GM20000 (cell line): ENCODE measurements at places on chromosomes 5 and 9.
A peak's percentile ranks its signal among the peaks of the same experiment; 100 is the strongest.

DNA sequence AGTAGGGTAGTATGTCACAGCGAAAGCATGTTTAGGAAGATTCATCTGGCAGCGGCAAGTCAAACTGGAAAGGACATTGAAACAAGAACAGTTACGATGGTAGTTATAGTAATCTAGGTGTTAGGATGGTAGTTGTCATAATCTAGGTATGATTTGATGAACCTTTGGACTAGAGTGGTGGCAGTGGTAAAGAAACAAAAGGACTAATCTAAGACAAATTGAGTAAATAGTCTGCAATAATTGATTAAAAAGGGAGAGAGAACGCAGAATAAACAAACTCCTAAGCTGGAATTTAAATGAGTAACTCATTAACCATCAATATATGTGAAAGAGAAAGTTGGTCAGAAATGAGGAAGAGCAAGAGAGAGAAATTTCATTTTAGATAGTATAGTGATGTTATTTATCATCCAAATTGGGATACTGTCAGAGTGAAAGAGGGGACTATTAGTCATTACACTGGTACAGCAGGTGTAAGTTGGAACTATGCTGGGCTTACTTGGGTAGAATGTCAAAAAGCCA lies 56.8 kb downstream of the MTREX start:
- DNase-seq = peak; percentile 45

DNA sequence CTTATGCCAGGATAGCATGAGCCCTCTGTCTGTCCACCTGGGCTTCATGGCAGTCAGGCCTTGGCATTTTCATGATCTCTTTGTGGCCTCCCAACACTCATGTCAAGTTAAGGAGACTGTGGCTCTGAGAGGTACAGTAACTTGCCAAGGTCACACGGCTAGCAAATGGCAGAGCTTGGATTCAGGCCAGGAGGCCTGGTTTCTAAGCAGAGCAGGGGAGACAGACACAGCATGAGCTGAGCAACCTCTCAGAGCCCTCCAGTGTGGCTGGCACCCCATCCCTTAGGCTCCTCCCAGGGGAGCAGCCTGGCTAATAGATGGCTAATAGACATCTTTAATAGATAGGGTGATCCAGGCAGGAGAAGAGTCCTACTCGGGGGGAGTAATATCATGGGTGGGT lies 4.1 kb downstream of the SYNPO start:
- DNase-seq = no peak

- DNase-seq = no peak
These were observed 37.2 kb downstream of the TRIM36 start for GRCh38 chr5:115132465-115132864.

- DNase-seq = no peak
These were observed 1000.5 kb downstream of the PTPRD start for GRCh38 chr9:9612270-9612669.

GRCh38 chr9:99069075-99069474 lies 35.8 kb upstream of the TGFBR1 start:
- no peak for DNase-seq

DNA sequence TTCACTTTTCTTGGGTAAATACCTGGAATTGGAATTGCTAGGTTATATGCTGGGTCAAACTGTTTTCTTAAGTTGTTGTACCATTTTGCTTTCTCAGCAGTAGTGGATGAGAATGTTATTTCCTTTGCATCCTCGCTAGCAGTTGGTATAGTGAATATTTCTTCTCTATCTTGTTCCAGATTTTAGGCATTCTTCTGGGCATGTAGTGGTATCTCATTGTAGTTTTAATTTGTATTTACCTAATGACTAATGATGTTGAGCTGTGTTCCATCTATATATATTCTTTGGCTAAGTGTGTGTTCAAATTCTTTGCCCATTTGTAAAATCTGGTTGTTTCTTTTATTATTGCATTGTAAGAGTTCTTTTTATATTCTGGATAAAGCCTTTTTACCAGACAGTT lies 333.3 kb downstream of the MAT2B start:
- no peak for DNase-seq

DNA sequence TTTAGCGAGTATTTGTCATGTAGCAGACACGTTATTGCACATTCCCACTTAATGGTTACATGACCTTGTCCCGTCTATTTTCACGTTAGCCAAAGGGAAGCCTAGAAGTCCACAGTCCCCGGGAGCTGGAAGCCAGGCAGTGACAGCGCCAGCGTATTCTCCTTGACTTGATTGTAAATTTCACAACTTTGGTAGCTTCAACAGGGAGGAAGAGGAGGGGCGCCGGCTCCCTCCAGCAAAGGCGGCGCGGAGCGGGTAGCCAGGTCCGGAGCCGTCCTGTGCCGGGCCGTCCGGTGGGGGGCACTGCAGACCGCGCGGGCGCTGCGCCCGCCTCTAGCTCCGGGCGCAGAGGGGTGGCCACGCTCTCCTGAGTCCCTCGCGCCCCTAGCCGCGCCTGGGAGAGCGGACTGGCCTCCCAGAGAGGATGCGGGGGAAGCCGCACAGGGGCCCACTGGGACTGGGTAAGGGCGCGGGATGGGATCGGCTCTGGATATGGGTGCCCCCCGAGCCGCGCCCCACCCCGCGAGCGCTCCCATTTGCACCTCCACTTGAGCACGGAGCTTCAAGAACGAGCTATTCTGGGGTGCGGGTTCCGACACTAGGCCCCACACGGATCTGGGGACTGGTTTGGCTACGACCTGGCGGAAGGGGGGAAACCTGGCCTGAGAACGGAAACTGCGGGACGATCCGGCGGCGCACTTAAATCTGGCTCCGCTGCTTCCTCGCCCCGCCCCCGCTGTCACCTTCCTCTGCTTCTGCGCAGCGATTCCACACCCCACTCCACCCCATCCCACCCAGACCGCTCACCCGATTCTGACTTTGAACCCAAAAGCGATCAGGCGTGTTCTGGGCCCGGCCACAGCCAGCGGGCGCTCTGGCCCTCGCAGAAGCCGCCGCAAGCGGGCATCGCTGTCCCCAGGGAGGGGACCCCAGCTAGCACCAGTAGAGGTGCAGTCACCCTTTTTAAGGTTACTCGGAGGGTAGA lies 23.8 kb downstream of the KLF4 start:
- peak; percentile 78 for DNase-seq

GRCh38 chr5:96342581-96342980 lies 90.5 kb downstream of the PCSK1 start:
- DNase-seq = no peak

- no peak for DNase-seq
These were observed 26.6 kb upstream of the TLR4 start for GRCh38 chr9:117677572-117677971.

GRCh38 chr5:116492016-116492623 lies 82.5 kb downstream of the SEMA6A start:
- no peak for DNase-seq

GRCh38 chr5:16593628-16594027 lies 23.2 kb downstream of the RETREG1 start:
- DNase-seq = no peak

DNA sequence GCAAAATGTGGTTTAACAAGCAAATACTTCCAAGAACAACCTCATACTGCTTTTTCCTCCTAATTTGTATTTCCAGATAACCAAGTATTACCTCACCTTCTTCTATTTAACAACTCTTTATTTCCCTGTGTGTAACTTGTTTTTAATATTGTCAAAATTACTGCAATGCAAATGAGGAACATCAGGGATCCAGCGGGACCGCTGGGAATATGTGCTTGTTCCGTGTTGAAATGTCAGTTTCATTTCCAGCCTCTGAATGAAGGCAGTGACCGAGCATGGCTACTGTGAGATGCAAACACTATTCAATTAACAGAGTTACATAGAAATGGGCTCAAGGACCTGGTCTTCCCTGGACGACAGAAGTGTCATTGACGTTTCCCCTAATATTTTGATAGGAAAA lies 110.8 kb upstream of the CTSL start:
- DNase-seq = no peak

- DNase-seq = no peak
These were observed 104.7 kb upstream of the IRX4 start for GRCh38 chr5:1987471-1987870.

- no peak for DNase-seq
These were observed 157.1 kb upstream of the FGF10 start for GRCh38 chr5:44546286-44546685.

DNA sequence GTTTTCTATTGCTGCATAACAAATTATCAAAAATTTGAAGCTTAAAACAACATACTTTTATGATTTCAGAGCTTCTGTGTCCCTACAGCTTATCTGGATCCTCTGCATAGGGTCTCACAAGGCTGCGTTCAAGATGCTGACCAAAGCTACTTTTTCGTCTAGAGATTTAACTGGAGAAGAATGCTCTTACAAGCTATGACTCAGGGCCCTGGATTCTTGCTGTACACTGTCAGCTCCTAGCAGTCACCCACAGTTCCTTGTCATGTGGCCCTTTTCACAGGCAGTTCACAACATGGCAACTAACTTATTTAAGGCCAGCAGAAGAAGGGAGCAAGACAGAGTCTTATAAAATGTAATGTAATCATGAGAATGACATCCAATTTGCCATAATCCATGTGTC lies 70.8 kb upstream of the FAM174A start:
- no peak for DNase-seq

- no peak for DNase-seq
These were observed 104.3 kb downstream of the GNAQ start for GRCh38 chr9:77927265-77927664.

GRCh38 chr9:86487838-86488233 lies 133.6 kb upstream of the TUT7 start:
- no peak for DNase-seq

- peak; percentile 91 for DNase-seq
These were observed at the start of gene SEPTIN8 for GRCh38 chr5:132777209-132778069. SEPTIN8 (minus strand) TSS chr5:132777239; CDS start chr5:132777137, 102 bp downstream.

DNA sequence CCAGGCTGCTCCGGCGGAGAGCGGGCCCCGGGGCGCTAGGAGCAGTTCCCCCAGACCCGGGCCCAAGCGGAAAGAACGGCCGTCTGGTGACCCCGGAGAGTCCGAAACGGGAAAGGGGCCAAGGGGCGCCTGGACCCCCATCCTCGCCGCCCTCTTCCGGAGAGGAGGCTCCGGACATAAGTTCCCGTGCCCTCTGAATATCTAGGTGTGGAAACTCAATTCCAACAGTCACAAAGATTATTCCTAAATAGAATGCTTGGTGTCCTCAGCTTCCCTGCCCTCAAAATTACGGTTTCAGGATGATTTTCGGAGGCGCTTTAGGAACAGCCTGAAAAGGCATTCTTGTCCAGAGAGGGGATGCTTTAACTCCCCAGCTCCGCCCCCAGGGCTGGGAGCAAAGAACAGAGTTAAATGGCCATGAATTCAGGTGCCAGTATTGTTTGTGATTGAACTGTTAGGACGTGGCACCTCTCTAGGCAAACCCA lies 681 bp upstream of the LHFPL2 start:
- no peak for DNase-seq

DNA sequence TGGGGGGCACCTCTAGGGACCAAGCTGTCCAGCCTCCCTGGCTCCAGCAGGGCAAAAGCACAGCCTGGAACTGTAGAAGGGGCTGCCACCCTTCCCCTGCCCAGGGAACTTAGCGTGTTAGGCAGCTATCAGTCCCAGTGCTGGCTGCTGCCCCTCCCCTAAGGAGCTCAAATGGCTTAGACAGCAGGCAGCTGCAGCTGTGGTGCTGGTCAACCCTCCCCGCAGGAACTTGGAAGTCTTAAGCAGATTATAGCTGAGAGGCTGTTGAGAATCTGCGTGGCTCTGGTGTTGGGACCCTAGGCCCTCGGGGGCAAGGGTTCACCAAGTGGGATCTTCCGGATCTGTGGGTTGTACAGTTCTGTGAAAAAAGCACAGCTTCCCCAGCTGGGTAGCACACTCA lies 536.5 kb upstream of the CDH10 start:
- no peak for DNase-seq

DNA sequence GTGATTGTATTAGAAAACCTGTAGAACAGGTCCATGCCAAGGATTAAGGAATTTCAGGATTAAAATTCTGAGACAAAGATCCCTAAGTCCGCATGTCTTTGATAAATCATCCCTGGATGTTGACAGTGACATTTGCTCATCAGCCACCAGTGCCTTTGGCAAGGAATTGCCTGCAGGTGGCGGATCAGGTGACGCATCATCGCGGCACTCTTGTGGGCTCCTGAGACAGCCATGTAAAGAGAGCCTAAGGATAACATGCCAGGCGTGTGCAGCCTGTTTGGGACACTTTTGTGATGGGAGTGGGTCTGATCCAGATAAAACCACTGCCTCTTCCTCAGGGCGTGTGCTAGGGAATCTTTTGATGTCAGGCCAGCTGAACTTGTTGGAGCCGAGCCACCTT lies 40.6 kb downstream of the ADCY2 start:
- DNase-seq = no peak

DNA sequence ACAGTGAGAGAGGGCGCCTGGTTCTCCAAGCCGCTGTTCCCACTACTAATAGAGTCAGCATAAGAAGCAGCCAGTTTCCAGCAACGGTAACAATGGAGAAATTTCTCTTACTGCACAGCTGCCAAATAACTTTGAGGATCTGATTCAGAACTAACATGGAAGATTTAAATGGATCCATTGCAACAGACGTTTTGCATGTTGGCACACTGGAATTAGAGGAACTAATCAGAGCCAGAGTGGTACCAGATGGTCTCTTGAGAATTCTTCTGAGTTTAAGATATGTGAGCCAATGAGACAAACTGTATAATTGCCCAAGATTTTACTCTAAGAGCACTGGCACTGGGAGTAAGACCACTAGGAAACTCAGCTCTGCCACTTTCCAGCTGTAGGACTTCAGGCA lies 186.5 kb downstream of the EFNA5 start:
- no peak for DNase-seq

GRCh38 chr5:156913719-156914370 lies 49.2 kb downstream of the TIMD4 start:
- DNase-seq = peak; percentile 59

- DNase-seq = no peak
These were observed 82.3 kb upstream of the CCDC112 start for GRCh38 chr5:115378754-115379153.

- DNase-seq = no peak
These were observed 233.6 kb upstream of the IRX1 start for GRCh38 chr5:3361811-3362605.

- no peak for DNase-seq
These were observed 168.1 kb upstream of the RASEF start for GRCh38 chr9:83231039-83231438.

DNA sequence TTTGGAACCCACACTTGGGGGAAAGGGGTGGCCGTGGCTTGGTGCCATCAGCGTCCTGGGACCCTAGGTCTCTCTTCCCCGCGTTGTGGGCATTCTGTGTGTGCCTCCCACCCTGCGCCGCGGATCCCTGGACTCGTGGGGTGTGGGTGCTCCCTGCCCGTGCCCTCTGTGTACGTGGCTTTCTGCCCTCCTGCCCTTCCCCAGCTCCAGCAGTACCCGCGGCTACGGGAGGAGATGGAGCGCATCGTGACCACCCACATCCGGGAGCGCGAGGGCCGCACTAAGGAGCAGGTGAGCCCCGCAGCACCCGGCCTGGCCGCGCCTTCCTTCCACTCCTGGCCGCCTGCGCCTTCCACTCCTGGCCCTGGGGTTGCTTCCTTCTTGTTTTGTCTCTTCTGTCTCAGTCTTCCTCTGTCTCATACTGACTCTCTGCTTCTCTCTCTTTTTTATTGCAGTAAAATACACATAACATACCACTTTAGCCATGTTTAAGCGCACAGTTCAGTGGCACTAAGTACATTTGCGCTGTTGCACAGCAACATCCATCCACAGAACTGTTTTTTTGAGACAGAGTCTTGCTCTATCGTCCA lies 30.7 kb downstream of the DNM1 start:
- no peak for DNase-seq

GRCh38 chr9:127005770-127006314 lies 91.3 kb downstream of the RALGPS1 start:
- DNase-seq = no peak
